ENCODE measurements at places on chromosomes 7 and 10.
A peak's percentile ranks its signal among the peaks of the same experiment; 100 is the strongest.

DNA sequence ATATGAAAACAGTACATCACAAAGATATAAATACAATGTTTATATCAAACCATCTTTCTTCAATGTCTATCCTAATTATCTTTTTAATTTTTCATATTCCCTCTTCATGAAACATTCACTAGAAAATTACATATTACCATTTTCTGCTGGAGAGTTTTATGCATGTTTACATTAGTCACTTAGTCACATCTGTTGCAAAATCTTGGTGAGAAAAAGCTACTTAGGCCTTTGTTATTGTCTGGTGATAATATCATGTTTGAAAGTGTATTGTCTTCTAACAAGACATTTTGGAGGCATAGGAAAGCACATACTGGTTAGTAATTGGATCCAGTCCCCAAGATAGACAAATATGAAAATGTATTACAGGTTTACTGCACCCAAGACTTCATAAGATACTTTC lies 163.6 kb downstream of the GNAI1 start:
- DNase-seq, result no peak

DNA sequence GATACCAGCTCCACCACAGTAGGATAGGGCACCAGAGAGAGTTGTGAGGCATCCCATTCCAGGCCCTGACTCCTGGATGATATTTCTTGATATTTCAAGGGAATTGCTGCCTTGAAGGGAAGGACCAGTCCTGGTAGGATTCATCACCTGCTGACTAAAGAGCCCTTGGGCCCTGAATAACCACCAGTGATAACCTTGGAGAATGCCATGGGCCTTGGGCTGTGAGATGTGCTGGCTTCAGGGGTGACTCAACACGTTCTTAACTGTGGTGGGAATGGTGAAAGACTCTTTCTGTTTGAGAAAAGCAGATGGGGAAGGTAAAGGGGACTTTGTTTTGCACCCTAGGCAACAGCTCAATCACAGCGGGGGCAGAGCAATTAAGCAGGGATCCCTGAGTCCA lies 21.4 kb upstream of the ASZ1 start:
- no peak for DNase-seq

- no peak for DNase-seq
Measured at GRCh38 chr7:148700661-148701064, 2.0 kb downstream of the CUL1 start.

DNA sequence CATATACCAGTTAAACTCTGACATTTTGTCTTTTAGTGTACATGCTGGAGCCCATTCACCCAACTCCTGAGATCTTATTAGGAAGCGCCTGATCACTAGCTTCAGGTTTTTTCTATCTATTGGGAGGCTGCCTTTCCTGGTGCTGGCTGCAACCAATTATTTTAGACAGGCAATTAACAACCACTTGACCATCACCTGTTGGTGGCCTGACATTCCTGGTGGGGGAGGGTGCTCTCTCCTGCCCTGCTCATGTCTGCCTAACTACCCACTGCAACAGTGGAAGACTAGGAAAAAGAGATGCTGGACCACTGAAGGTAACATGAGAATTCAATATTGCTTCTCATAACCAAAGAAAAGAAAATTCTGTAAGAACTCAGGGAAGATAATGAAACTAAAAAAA lies 190.3 kb upstream of the GRM3 start:
- DNase-seq, result no peak

GRCh38 chr7:122305475-122306319 lies 1.1 kb upstream of the FEZF1 start:
- no peak for DNase-seq

- DNase-seq, result no peak
Measured at GRCh38 chr10:43417950-43418768, 9.2 kb upstream of the HNRNPF start.

GRCh38 chr7:75611557-75612178 lies 119.5 kb downstream of the SPDYE5 start:
- DNase-seq, result peak; percentile 99

DNA sequence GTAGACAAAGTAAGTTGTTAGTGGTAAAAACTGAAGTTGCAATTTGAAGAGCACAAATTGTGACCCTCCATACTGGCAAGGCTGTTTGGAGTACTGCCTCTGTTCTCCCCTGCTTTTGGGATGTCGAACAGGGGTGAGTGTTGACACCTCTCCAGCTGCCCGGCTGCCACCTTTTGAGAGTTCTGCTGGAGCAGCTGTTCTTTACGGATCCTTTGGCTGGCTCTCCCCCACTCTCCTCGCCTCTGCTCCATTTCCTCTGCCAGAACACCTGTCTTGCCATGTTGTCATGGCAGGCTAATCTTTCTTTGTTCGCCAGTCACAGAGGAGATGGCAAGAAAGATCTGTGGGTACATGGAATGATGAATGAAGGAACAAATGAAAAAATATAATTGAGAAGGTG lies 34.9 kb downstream of the INSYN2A start:
- DNase-seq, result no peak

Measured in hypothalamus (tissue), 51 donors.